GM23248 (cell line): ENCODE measurements at places on chromosomes 7 and 10.

DNA sequence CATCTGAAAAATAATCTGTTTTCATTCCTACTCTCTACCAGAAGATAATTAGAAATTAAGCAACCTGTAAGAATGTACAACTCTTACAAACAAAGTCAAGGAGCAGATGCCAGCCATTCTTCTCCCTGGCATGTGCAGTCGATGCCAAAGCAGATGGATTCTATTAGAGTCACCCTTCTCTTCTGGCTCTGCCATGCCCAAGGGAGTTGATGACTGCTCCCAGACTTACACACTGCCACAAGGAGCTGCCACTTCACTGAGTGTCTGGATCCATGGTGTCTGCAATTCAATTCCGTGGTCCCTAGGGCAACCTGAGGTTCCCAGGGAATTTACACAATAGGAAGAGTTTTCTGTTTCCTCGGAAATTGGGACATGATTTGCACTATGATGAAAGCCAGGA lies 89.1 kb upstream of the IFRD1 start:
- no peak overlapping the region for H3K4me3 ChIP-seq
- no peaks in the 10 kb centered on the region for H3K27me3 ChIP-seq
- H3K27ac ChIP-seq = no peak overlapping the region

- no peaks in the 10 kb centered on the region for H3K36me3 ChIP-seq
- no peak for DNase-seq
- H3K4me1 ChIP-seq = no peaks in the 10 kb centered on the region
- no peak overlapping the region for H3K4me3 ChIP-seq
- H3K27ac ChIP-seq = no peak overlapping the region
- no peaks in the 10 kb centered on the region for H3K27me3 ChIP-seq
These were observed 9.8 kb downstream of the LRMDA start for GRCh38 chr10:75441196-75441595.

DNA sequence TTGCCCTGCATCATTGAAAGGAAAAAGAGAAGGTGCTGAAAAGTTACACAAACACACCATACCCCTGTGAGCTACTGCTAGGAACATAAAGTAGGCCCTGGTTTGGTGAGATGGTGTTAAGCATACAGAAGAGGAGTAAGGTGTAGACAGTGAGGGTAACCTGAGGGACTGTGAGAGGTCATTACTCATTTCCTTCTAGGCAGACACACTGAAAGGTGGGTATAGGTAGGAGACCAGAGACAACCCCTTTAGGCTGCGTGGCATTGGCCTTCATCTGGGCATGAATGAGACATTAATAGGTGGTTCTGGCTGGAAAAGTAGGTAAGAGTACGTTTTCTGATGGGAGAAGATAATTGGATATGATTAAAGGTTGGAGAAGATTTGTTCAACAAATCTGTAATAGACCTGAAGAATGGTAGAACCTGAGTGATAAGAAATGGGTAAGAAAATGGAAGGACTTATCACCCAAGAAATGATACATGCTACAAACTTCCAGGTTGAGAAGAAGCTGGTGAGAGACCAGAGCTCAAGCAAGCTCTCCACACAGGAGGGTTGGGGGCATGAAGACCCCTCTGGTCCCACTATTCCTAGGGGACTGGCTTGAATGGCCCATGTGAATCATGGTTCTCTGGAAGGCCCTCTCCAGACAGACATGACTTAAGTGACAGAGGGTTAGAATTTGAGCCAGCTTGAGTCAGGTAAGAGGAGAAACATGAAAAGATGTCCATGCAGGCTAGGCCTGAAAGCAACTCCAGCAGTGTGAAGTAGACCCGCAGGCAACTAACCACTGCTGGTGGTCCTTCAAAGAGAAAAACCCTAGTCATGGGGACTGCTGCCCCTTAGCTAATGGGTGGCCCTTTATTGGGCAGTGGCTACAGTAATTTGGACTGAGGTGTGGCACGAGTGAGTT lies 3.8 kb downstream of the COMTD1 start:
- H3K4me3 ChIP-seq = no peak overlapping the region
- DNase-seq = no peak
- no peak overlapping the region for H3K27ac ChIP-seq

DNA sequence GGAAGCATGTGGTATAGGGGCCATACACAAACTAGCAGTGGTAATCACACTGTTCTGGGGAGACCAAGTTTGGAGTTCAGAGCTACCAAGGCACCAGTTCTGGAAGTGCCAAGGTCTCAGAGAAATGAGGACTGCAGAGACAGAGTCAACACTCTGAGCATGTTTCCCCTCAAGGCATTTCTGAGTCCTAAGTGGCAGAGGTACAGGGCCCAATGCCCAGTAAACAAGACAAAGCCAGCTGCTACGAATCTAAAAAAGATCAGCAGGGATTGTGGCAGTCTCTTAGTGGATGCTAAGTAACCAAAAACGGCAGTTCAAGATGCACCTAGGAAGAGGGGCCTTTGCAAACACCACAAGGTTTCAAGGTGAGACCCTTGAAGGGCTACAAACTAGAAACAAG lies 271.9 kb downstream of the TNS3 start:
- peaks cover under 1% of the 10 kb centered on the region for H3K4me1 ChIP-seq
- no peaks in the 10 kb centered on the region for H3K27me3 ChIP-seq
- H3K27ac ChIP-seq = no peak overlapping the region
- H3K36me3 ChIP-seq = no peaks in the 10 kb centered on the region
- no peak for DNase-seq
- H3K4me3 ChIP-seq = no peak overlapping the region

DNA sequence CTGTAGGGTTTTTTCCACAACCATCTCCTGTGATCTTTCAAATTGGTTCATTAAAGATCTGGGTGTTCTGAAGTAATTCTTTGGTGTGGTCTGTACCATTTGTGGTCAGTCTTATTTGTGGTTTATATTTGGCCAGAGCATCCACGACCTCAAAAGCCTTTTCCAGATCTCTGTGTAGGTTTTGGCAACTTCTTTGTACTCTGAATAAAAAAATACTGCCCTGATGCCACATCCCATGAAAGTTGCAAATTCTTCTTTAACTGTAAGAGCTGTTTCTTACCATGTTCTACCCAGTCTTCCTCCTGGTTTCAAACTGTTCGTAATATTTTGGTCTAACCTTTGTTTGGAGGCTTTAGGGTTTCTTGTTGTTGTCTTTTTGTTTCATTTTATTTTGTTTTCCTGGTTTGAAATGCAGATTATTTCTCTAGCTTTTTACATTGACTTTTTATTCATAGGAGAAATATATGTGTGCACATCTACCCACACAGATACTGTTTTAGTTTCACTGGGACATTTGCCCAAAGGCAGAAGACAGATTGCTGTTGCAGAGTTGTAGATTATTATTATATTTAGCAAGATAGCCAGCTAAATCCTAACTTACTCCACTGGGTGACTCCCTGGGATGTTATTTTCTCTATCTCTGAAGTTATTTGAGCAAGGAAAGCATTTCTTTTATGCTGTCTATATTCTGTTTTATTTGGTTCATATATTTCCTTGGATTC lies 123.2 kb upstream of the SAMD8 start:
- H3K4me3 ChIP-seq = no peak overlapping the region
- DNase-seq = peak; percentile 29
- H3K4me1 ChIP-seq = peaks cover 20% of the 10 kb centered on the region
- H3K27me3 ChIP-seq = no peaks in the 10 kb centered on the region
- 0 out of 2 replicates have a peak overlapping the region, but pooled peaks have one; percentile 2 for H3K27ac ChIP-seq
- H3K36me3 ChIP-seq = 0 out of 2 replicates have a peak, but pooled peaks cover 5% of the 10 kb centered on the region
